ENCODE measurements at places on chromosomes 4 and X.

- no peak for DNase-seq
Observed at GRCh38 chrX:37652589-37653231, 32.9 kb upstream of the XK start.

- no peak for DNase-seq
Observed at GRCh38 chr4:62482355-62482754, 1282.2 kb downstream of the ADGRL3 start.

GRCh38 chr4:176363072-176363471, 43.3 kb downstream of the SPCS3 start:
- no peak for DNase-seq

DNA sequence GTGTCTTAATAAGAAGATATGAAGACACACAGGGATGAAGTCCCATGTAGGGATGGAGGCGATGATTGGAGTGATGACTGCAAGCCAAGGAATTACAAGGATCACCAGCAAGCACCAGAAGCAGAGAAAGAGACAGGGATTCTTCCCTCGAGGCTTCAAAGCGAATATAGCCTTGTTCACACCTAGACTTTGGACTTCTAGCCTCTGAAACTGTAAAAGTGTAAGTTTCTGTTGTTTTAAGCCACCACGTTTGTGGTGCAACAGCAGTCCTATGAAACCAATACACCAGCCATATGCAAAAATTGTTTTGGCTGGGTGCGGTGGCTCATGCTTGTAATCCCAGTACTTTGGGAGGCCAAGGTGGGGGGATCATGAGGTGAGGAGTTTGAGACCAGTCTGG, 9.8 kb upstream of the PDS5A start:
- DNase-seq = no peak

DNA sequence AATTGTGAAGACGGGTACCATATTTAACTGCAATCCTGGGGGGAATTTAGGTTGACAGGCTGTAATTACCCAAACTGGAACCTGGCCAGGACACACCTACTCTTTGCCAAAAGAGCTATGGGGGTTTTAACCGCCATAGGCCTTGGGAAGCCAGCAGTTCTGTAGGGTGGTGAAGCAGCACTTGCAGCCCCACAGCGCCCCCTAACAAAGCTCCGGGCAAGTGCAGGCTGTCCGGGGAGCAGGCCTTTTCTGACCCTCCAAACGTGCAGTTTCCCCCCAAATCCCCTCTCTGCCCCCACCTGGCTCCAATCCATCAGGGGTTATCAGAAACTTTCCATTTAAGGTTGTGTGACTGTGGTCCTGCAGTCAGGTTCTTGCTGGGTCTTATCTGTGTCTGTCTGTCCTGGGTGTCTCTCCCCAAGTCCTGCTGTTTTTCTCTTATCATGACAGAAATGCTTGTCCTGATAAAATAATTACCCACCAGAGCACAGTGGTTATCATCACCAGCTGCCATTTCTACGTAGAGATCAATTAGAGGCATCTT, 350.9 kb downstream of the MID1IP1 start:
- DNase-seq = no peak

DNA sequence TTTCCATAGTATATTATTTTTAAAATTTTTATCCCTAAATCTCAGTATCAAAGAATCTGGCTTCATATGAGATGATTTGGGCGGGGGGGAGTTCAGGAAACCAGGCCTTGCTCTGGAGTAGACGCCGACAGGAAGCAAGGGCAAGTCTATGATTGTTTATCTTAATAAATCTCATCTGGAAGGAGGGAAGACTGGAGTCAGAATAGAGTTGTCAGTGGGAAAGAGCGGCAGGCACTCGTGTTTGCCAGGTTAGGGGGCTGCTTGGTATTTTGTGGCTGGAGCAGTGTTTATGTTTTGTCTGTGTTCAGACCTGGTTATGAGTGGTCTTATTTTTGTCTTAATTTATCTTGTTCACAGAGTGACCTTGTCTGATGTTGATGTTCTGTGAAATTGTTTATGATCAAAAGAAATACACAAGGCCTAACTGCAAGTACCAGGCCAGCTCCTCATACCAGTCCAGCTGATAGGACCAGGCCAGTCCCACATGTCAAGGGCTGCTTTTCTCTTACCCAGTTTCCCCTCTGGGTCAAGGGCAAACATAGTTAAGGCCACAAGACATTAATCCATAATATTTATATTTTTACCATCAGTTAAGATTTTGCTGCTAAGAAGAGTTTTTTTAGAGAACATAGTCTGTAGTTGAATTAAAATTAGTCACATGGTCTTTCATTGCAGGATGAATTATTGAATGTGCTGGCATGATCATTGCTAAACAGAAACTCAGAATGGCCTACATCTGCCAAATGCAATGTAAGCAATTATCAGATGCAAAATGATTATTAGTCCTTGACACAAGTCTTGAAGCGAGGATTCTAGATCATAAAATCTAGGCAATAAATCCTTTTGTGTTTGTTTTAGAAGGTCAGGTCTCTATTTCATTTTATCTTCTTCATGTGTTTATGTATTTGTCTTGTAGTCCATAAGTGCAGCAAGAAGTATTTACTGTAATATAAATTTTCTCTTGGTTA, 176.5 kb downstream of the GASK1B start:
- no peak for DNase-seq

- DNase-seq = no peak
Observed at GRCh38 chr4:89311433-89311832, 3.8 kb upstream of the GPRIN3 start.

- no peak for DNase-seq
Observed at GRCh38 chrX:132843363-132843762, 115.1 kb downstream of the HS6ST2 start.

DNA sequence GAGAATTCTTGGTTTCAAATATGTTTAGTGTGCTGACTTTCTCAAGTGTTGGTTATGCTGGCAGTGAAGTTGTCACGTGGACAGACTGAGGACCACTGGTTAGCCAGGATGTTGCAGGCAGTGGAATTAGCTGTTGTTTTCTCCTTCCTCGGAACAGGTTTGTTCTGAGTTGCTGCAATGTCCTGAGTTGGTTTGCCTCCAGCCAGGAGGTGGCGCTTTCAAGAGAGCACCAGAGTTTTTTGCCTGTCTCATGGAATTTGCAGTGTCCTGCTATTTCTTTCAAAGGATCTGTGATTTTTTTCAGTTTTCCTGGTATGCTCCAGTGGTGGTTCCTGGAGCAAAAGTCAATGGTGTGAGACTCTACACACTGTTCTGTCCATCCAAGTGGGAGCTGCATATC, 158.1 kb upstream of the CXorf66 start:
- no peak for DNase-seq

DNA sequence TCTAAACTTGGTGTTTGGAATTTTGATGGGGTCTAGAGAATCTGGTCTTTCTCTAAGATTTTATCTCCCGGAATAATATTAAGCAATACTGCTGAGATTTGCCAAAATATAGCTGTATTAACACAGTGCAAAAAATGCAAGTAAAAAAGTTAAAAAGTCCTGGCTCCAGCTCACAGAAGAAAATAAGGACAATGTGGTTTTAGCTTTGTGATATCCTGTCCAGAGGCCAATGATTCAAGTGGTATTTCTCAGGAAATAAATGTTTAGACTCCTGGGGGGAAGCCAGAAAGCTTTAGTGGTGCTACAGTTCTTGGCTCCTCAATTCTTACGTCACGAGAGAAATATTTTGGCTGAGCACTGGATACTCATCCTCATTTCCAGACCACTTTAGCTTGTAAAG, 40.9 kb upstream of the IL13RA2 start:
- DNase-seq = no peak

GRCh38 chr4:119035951-119036737, 99.5 kb upstream of the MYOZ2 start:
- no peak for DNase-seq

- DNase-seq = no peak
Observed at GRCh38 chr4:36574816-36575215, 293.4 kb downstream of the DTHD1 start.

DNA sequence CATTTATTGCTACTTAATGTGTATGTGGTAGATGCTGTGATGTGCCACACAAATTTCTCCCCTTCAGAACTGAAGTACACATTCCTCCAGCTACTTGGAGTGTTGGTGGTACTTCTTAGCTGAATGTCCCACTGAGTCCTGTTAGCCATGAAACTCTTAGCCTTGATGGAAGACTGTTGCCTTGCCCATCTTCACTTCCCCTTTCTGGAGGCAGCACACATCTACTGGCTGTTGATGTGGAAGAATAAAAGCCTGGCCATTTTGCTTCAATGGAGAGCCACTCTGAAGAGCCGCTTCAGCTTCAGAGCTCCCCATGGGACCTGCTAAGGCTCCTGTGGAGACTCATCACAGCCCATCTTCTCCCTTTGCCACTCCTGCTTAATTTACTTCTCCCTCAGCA, 157.7 kb upstream of the PITX2 start:
- DNase-seq = no peak

DNA sequence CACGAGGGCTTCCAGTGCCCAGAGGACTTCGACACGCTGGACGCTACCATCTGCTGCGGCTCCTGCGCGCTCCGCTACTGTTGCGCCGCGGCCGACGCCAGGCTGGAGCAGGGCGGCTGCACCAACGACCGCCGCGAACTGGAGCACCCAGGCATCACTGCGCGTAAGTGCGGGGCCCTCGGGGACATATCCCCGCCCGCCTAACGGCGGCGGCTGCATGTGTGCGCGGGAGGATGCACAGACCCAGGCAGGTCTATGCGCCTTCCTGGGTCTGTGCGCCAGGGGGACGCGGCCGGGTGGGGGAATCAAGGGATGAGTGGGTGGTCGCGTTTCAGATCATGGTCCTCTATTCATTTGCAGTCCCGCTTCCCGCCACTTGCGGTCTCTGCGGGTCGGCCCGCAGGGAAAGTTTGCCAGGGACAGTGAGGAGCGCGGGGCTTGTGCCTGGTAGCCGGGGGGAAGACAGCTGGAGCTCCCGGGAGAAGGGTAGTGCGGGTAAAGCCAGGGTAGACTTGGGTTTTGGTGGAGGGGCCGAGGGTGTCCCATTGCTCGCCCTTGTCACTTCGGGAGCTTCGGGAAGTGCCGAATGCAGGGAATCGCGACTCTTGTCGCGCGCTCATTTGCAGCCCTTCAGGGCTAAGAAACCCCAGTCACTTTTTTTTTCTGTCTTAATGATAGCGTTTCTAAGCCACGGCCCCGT, 1.0 kb downstream of the SHISA3 start:
- no peak for DNase-seq

- DNase-seq = no peak
Observed at GRCh38 chr4:23881674-23882337, 8.0 kb downstream of the PPARGC1A start.
